ENCODE measurements at places on chromosomes 13 and 19.

DNA sequence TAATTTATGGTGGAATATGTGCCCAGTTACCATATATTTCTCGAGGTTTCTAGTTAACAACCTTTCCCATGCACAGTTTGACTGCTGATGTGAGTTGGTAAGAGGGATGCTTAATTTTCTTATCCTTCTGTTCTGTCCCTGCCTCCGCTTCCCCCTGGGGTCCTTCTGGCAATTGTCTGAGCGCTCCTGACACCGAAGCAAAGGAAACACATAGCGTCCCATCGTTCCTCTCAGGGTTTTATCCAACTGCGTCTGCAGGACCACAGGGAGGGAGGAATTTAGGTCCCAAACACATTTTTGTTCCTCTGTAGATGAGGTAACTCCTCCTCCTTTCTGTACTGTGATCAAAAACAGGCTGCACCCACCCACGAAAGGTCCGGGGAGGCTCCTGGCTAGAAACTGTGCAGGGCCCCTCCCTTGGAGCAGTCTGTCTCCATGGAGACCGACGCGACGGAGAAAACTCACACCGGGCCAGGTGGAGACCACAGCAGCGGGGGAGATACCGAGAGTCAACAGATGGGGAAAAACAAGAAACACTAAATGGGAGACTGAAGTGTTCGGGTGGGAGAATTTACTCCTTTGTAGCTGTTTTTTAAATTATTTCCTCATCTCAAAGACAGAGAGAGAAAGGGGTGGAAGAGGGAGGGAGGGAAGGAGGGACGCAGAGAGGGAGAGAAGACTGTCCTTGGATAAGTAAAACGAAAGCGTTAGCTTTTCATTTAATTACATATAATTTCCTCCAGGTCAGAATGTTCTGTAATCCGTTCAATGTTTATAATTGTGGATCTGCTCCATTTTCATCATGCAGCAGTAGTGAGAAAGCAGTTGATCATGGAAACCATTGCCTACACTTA lies 191.8 kb upstream of the NBEA start:
- no peak for DNase-seq

GRCh38 chr19:28705008-28705407 lies 507.9 kb downstream of the UQCRFS1 start:
- DNase-seq: peak; percentile 88

GRCh38 chr13:50526661-50527071 lies 316.8 kb downstream of the DLEU7 start:
- DNase-seq: no peak

GRCh38 chr13:19882231-19882630 lies 18.8 kb upstream of the ZMYM5 start:
- no peak for DNase-seq

DNA sequence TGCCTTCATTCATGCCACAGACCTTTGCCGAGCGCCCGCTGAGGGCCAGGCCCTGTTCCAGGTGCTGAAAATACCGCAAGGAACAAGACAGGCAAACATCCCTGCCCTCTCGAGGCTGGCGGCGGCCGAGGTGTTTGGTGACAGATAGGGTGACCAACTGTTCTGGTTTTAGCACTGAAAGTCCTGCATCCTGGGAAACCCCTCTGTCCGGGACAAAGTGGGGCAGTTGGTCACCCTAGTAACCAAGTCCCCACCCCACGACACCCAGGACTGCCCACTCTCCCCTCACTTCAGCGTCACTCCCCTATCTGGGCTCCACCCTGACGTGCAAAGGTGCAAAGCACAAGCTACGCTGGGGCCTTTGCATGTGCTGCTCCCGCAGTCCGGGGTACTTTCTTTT lies 17.3 kb downstream of the ZBTB7A start:
- no peak for DNase-seq

DNA sequence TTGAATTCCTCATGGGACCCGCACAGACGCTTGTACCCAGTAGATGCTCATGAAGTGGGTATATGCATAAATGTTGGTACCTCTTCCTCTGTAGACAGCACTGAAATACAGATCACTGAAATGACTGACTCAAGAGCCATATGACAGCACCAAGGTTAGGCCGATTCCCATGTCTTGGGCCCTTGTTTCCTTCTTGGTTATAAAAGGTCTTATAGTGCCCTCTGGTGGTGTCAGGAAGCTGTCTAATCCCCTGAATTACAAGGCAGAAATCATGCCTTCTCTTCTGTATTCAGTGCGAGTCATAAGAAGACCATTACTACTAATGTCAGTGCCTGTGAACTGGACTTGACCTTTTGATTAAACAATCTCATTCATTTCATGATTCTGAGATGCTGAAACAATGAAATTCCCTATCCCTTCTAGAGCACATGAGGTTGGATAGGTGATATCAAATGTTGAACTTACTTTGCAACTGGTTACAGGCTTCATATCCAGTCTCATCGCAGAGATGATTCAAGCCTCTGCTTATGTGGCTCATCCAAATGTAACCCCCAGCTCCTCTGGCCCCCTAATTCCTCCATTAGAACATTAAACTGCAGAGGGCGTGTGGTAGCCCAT lies 59.7 kb downstream of the SPATA13 start:
- peak; percentile 84 for DNase-seq

- no peak for DNase-seq
Observed at GRCh38 chr19:5593343-5594255, 25.8 kb upstream of the TINCR start.
